ENCODE measurements at places on chromosomes 13 and 19.

GRCh38 chr19:20669263-20669662 is 7.9 kb upstream of the ZNF626 start:
- no peak for DNase-seq

GRCh38 chr13:98853771-98854221 is 101.3 kb upstream of the SLC15A1 start:
- peak; percentile 9 for DNase-seq

GRCh38 chr19:33374236-33374714 is 766 bp downstream of the CEBPG start:
- DNase-seq: no peak

DNA sequence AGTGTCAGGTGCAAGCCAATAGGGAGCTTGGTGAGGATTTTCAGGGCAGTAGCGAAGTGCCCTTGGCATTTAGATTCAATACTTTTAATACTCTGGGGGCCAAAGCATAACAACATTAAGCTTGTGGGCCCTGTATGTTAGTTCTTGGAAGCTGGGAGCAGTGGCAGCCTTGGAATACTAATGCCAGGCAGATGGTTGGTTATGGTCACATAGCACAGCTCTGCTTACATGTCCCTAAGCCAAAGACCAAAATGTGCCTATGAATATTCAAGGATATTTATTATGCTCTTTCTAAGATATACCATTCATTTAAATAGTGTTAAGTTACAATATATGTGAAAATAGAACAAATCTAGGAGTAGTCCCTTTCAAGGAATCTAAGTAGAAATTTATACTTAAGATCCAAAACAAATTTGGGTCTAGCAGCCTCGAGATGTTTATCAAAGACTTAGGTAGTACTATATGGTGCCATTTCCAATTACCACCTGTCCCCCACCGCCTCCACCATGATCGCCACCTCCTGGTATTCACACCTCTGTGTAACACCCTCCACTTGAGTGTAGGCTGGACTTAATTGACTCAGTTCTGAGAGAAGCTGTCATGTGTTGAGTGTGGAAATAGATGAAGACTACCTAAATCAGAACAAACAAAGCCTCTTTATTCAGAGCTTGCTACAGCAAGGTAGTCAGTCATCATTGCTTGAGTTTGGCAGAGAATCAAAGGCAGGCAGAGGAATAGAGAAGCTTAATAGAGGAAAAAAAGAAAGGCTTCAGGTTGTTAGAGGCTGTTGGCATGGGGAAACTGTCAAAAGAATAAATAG is 261.0 kb downstream of the GPC5 start:
- no peak for DNase-seq

DNA sequence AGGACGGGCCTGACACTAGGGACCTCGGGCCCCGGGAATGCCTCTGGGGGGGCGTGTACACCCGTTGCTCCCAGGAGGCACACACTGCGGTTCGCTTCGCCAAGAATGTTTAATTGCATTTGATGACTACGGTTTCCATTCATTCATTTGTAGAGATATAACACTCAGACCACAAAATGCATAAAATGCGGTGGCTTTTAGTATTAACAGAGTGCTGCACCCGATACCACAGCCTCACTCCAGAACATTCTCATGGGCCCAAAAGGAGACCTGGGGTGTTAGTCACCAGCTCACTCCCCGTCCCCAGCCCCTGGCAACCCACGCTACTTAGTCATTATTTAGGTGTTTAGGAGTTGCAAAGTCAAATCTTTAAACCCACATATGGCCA is 21.8 kb downstream of the HCN2 start:
- peak; percentile 76 for DNase-seq

DNA sequence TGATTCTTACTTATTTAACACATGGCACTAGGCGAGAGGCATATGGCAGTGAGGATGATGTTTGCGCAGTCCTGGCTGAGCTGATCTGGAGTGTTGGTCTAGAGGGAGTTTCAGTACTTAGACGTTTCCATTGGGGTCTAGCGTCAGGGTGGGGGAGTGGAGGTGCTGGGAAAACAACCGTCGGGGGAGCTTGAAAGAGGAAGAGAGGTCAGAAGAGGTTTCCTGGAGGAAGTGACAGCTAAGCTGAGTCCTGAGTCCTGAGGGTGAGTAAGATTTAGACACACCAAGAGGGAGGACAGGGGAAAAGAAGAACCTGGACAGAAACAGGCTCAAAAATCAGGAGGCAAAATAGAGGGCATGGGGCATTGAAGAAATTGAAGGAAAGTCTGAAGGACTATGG is 81.4 kb downstream of the ALOX5AP start:
- no peak for DNase-seq

DNA sequence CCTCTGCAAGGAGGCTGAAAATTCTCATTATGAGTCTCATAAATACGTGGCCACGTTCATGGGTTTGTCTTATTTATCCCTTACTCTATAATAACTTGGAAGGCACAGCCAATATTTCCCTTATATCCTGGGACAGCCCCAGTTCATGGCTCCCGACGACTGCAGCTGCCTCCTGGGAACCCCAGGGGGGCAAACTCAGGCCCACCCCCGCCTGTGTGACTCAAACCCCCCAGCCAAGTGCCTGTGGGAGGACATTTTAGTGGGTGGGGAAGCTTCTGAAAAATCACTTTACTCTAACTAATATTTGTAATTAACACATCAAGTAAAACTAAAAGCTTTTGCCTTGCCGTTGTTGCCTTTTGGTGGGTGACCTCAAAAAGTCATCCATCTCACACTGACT is 14.3 kb downstream of the RASA3 start:
- DNase-seq: no peak

DNA sequence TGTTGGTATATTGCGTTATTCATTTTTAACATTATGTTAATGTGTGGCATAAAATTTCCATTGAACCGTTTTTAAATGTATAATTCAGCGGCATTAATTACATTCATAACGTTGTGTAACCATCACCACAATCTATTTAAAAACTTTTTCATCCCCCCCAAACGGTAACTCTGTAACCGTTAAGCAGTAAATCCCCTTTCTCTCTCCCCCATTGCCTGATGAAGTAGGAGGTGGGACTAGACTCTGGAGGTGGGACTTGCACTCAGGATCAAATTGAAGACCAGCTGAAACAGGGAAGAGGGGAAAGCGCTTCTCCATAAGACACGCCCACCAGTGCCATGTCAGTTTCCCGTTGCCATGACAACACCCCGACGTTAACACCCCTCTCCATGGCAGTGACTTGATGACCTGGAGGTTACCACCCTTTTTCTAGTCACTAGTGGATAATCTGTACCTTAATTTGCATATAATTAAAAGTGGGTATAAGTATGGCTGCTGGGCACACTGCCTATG is 16.8 kb downstream of the CLEC11A start:
- DNase-seq: no peak

DNA sequence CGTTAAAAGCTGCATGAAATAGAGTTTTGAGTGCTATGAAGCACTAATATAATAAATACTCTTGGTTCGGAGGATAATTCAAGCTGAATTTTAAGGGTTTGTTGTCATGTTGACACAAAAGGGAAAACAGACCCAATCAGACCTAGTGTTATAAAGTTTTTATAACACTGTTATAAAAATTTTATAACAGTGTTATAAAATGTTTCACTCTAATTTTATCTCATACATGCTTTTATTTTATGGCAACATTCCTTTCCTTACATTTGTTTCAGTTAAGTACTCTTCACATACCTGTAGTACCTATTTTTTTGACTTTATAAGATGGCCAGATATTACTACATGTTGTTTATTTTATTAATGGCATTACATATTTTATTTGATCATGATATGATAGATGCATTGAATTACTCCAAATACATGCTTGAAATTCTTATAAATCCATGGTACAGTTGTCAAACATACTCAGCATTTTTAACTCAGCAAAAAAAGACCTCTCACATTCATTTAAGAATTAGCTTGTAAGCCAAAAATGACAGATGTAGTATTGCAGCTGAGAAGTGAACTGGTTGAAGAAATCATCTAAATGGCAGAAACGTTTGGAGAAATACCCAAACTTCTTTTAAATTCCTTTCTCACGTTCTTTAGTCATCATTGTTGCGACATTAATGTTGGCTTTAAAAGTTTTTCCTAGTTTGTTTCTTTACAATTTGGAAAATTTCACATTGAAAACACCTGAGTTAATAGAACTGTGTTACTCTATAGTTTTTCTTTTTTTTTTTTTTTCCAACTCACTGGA is 104.5 kb downstream of the PIBF1 start:
- no peak for DNase-seq

GRCh38 chr13:75724752-75725517 is 88.8 kb downstream of the LMO7 start:
- DNase-seq: no peak

DNA sequence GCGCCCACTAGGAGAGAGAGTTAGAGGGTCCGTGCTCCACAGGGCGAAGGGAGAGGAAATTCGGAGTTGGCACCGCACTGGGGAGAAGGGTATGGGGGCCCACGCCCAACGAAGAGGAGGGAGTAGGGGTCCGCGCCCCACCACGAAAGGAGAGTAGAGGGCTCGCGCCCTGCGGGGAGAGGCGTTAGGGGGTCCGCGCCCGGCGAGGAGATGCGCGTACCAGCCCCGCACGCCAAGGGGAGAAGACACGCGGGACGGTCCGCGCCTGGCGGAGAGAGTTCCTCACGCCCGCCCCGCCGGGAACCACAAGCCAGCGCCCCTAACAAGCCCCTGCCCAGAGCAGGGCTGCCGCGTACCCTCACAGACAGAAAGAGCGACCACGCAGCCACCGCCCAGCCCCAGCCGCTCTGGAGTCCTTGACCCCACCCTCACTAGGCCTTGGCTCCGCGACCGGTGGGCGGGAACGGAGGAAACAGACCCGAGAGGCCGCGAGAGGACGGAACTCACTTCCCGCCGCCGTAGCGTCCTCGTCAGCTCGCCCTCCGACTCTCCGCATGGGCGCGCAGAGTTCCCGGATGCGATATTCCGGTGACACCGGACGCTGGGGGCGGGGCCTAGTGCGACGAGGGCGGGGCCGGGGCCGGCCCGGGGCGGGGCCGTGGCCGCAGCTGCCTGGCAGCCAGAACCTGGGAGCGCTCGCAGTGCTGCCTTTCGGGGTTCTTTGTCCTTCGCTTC is 20.0 kb upstream of the ZSCAN18 start:
- DNase-seq: no peak

GRCh38 chr19:54473071-54473891 is at the start of gene CDC42EP5:
Gene CDC42EP5 (minus strand): TSS chr19:54473296. CDS start chr19:54465547, 7,749 bp downstream.
- DNase-seq: no peak

DNA sequence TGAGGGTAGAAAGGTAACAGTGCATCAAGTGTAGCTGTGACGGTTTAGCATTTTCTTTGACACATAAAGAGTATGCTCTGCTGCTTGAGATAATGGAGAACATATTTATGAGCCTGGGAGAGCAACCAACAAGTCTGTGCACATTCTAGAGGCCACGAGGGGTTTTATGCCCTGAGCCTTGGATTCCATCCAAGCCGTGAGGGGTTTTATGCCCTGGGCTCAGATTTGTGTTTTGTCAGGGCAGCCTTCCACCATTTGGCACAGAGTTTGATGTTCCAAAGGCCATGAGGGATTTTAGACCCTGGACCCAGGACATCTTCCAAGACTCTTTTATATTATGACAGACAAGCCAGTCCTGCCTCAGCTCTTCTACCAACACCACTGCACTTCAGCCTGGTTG is 106.4 kb downstream of the ZNF486 start:
- no peak for DNase-seq

DNA sequence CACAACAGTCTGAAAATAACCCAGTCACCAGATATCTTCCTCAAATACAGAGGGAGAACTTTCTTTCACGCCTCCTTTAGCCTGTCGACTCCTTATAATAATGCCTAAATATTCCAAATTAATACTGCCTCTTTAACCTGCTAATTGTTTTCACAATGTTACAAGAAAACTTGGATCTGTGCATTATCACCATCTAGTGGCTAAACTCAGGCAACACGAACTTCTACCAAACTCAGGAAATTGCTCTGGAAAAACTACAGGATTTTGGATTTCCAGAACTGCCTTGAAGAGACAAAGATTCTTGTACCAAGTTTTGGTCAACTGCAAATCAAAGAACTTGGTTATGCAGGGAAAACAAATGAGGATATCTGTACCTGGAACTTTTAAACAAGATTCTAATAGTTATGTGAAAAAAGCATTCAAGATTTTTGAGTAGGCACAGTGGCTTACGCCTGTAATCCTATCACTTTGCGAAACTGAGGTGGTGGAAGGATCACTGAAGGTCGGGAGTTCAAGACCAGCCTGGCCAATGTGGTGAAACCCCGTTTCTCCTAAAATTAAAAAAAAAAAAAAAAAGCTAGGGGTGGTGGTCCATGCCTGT is 10.8 kb downstream of the CLN5 start:
- DNase-seq: no peak

GRCh38 chr13:57996717-57997116 is 365.2 kb downstream of the PCDH17 start:
- no peak for DNase-seq

- peak; percentile 74 for DNase-seq
Observed at GRCh38 chr19:38514812-38515633, 81.5 kb downstream of the RYR1 start.

DNA sequence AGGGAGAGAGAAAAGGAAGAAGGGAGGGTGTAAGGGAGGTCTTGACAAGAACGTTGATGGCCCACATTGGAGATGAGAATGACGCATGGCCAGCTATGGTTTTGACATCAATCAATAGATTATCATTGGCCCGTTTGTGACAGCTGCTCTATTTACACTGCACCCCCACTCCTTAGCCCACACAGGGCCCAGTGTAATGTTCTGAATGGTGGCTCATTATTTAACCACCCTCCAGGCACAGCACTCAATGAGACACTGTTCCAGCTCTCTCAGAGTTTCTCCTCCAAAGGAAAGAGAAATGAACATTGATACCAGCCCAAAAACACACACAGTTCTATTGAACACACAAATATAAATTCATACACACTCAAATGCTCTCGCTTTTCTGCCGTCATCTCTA is 173.0 kb upstream of the IPO5 start:
- no peak for DNase-seq

GRCh38 chr13:93953841-93954240 is 525.6 kb downstream of the DCT start:
- DNase-seq: no peak

DNA sequence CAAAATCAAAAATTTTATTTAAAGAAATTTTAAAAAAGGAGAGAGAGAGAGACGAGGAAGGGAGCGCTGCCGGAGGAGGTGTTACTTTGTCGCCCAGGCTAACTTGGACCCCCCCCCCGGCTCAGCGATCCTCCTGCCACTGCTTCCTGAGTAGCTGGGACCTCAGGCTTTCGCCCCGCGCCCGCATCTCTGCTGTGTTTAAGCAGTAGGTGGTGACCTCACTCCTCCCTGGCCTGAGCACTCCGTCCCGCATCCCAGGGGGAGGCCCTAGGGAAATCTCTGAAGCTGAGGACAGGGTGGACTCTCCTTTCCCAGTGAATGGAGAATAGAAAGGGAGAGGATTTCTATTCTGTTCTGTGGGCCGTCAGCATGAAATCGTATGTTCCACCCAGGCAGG is 485 bp upstream of the ZNF845 start:
- DNase-seq: no peak

- no peak for DNase-seq
Observed at GRCh38 chr19:48963371-48964204, 1.5 kb upstream of the FTL start.

DNA sequence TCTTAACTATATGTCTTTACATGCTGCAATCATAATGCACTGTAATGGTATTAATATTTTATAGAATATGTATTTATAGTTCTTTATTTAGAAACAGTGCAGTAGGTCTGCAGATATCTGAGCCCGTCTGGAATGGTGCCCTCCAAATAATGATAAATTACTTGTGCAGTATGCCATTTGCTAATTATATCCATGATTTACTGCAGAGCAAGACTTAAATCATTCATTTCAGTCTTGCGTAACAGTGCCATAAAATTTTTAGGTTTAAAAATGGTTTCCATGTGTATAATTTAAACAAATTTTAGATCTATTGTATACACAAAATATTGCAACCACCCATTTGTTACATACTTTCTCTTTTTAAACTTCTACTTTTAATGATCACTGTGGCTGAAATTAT is 175.1 kb downstream of the ZNF536 start:
- no peak for DNase-seq
